ENCODE measurements at places on chromosomes 6 and 20.

DNA sequence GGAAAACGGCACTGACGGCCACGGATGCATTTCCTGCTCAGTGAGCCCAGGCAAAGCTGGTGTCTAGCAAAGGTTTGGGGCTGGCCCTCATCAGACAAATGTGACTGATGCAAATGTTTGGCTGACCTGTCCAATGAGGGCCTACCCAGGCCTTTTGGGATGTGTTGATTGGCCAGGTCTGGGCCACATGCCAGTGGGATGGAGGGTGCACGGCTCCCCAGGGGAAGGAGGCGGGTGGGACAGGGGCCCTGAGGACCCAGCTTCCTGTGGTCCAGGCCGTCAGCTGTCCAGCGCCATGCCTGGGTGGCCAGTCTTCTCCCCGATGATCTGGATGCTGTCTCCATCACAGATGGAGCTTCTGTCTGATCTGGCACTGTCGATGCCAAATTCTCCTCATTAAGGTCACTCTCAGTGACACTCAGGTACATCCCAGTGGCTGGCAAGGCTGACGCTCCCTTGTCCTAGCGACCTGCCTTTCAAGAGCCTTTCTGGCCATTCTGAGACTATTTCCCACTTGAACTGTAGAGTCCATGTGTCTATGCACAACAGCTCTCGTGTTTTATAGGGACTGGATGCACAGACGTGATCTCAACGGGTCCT lies 43.0 kb downstream of the NTSR1 start:
- DNase-seq, result no peak

DNA sequence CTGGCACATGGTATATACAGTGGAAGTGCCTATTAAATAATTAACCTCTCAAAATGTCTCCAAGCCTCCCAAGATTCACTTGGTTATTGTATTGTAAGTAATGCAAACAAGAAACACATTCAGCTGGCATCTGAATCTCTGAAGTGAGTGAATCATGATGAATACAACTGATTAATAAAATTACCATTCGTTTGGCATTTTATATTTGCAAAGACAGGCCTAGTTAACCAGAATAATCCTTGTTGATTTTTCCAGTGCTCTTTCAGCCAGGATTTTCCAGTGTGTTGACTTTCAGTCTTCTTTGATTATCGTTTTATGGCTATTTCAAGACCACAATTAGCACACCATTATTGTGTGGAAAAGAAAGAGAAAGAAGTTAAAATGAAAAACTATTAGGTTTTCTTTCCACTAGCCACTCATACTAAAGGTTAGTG lies 20.3 kb downstream of the SLC22A2 start:
- no peak for DNase-seq

DNA sequence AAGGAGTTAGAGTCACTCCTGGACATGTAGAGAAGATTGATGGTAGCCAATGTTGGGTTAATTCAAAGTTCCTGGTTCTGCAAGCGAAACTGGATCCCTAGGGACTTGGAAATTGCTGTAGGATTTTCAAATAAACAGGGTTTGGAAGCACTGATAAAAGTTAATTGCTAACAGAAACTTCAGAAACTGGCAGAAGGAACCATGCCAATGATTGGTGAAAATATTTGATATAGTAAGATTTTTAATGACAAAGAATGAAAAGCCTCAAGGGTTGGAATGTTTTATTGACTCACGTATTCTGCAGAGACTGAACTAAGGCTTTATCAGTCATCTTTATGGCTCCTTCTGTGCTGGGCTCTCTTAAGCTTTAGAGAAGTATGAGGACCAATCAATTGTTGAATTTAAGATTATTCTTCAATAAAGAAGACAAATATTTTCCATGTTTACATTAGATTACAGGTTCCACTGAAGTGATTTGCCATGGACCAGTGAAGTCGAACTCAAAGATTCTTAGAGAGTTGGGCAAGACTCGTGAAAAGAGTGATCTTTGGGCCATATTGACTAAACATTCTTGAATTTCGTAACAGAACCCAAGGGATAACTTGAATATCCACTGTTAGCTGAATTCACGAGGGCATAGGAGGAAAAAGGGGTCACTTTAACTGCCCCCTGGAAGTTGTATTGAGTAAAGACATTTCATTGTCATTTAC lies 371.4 kb downstream of the HDGFL1 start:
- no peak for DNase-seq

- DNase-seq, result no peak
Observed at GRCh38 chr20:36585410-36586125, 12.2 kb downstream of the TGIF2 start.

DNA sequence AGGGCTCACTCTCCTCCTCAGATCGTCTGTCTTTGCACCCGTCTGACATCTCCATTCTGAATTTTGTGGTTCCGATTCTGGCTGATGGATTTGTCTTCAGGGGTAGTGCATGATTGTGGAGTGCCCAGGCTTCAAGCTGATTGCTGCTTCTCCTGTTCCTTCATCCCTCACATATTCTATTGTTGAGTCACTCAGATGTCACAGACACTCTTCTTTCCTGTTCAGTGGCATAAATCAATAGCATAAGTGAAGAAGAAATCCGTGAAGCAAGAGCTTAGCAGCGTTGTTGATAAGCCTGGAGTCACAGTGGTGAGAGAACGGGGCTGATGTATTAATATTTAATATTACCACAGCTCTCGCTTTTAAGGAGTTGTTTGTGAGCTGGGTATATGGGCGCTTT lies 152.5 kb downstream of the MTHFD1L start:
- DNase-seq, result no peak

DNA sequence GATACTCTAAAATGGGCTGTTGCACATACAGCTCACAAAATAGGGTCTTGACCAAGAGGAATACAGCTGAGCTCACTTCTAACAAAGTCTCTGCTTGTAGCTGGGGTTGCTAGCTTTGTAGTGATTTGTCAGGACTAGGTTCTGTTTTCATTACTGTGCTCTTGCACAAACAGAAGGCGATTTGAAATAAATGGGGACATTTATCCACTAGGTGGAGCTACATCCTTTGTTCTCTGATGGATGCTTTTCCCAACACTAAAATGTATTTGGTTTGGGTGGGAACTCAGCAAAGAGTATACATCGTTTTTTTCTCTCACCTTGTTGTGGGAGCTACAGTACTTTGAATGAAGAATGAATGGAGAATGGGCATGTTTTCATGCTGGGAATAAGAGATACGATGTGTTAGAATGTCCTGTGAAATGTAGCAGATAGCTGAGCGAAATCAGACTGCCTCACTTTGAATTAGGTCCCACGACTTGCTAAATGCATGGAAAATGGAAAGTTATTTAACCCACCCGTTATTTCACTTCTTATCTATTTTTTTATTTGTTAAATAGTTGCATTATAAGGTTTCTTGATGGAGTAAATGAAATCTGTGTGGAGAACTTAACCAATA lies 494.7 kb upstream of the MAP3K7 start:
- no peak for DNase-seq

- no peak for DNase-seq
Observed at GRCh38 chr6:49155316-49155715, 307.7 kb downstream of the MMUT start.

- no peak for DNase-seq
Observed at GRCh38 chr6:18039481-18039880, 52.0 kb upstream of the KIF13A start.

- DNase-seq, result no peak
Observed at GRCh38 chr6:1851681-1852456, 242.2 kb downstream of the FOXC1 start.

DNA sequence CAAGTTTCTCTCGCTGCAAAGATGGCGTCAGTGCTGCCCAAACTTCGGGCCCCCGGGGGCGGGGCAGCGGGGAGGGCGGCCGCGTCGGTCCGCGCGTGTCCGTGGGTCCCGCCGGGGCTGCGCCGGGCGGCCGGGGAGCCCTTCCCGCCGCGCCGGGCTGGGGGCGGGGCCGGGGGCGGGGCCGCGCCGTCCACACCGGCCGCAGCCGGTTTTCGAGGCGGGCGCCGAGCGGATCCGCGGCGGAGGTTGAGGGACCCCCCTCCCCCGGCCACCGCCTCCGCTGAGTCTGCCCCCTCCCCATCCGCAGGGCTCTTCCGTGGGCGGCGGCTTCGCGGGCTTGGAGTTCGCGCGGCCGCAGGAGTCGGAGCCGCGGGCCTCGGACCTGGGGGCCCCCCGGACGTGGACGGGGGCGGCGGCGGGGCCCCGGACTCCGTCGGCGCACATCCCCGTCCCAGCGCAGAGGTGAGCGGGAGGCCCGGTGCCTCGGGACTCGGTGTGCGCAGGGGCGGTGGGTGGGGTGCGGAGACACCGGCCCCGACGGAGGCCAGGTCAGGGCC lies 572 bp downstream of the SLC2A4RG start:
- DNase-seq, result no peak

All from stimulated activated CD4-positive, alpha-beta T cell treated with anti-CD3 and anti-CD28 coated beads, Interleukin-15, amount 100 ng/mL, for 1 hour (primary cell).